Activated T-helper 1 cell treated with anti-CD3 and anti-CD28 coated beads, Interleukin-2, amount 50 U/mL, for 16 hours (primary cell): ENCODE measurements at places on chromosomes 6 and 20.
A peak's percentile ranks its signal among the peaks of the same experiment; 100 is the strongest.

DNA sequence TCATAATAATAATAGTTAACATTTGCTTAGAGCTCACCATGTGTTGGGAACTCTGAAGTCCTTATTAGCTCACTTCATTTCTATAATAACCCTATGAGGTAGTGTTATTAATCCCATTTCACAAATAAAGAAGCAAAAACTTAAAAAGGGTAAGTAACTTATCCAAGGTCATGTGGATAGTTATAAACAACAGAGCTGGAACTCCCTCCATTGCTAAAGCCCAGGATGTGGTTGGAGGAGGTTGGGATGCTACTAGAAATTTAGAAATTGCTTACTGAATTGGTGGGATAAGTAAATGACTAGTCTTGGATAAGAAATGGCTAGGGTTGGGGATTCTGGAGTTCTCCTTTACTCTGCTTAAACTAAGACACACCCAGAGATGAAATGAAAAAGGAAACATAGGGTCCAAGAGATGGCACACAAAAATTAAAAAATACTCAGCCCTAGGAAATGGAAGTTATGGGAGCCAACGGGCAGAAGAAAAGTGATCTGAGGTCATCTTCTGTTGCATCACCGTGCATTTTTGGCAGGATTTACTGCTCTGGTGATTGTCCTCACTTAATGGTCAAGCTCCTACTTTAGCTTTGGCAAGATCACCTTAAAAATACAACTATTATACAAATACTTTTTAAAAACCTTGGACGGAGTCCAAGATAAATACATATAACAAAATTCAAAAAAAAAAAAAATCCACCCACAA lies 7.7 kb upstream of the CLIC5 start:
- no peak for DNase-seq

DNA sequence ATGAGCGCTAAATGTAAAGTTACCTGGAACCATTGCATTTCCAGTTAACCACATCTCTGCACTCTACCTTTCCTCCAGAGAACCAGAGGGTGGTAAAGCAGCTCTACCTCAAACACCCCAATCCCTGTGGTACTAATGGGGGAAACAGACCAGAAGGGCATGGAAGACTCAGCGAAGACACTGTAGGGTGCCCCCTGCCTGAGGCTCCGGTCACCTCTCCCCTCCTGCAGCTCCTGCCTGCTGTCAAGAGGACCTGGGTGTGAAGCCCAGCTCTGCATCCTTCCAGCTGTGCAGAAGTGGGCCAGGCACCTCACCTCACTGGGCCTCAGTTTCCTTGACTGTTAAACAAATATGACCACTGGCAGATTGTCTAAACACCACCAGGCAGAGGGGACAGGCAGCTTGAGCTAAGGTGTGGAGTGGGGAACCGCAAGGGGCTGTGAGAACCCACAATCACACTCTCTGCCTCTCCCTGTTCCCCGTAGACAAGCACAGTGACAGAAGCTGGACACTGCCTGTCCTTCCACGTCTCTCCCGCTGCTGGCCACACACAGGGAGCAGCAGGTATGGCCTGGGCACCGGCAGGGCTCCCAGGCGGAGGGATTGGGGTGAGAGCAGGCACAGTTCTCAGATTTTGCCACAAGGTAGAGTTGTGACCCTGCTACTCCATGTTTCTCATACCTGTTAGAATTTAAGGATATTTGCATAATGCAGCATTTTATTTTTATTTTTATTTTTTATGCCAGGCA lies 9.1 kb upstream of the BPIFA2 start:
- DNase-seq: no peak

DNA sequence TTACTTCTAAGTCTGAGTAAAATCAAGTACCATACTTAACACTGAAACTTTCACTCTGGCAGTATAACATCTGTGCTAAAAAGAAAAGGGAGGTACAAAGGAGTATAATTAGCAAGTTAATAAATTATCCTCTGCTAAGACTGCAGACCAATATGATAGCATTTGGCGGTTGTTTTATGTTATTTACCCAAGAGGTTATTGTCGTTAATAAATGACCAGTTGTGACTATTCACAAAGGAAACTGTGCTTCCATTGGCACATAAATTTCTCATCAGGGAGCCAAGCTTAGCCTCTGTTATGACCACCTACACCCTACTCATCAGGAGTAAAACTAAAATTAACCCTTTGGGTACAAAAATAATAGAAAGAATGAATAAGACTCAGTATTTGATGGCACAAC lies 86.5 kb downstream of the CRYBG1 start:
- DNase-seq: no peak

DNA sequence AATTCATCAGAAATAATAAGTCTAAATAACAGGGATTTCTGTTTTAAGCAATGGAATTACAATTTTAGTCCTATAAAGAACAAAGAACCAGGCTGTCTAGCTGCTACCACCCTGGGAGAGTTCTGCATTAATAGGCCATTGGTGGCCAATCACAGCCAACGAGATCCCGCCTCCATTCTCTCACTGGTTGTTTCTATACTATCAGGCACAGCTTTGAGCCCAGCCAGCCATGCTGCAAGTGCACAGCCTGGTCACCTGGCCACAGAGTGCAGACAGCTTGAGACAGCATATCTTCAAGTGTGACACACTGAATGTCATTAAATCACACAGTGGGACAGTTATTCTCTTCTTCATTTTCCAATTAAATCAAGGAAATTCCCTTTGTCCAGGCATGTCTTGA lies 16.1 kb upstream of the RAB22A start:
- DNase-seq: no peak

- DNase-seq: no peak
These were observed 42.9 kb downstream of the GPX5 start for GRCh38 chr6:28568515-28569108.

DNA sequence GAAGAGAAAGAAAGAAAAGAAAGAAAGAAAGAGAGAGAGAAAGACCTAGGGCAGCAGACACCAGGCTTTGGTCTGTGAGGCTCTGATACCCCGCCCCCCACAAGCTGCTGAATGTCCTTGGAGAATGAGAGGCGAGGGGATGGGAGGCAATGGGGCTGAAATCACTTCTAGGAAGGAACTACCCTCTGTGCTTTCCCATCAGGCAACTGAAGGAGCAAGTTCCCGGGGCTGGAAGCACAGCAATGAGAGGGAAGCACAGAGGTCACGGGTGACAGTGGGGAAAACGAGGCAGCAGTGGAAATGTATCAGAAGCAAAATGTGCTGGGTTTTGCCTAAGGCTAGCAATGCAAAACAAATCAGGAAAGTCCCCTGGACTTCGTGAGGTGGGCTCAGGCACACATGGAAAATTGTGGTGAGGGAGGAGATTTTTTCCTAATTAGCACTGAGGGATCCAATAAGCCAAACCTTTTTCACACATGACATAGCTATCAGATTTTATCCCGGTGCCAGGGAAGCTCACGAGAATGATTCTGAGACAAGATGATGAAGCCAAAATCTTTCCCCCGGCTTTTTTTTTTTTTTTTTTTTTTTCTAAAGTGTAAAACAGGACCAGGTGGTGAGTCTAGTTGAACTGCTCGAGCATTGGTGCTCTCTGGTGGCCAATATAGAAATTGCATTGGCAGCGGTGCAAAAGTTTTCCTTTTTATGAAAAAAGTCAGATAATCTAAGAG lies 16.8 kb upstream of the ARFGEF2 start:
- DNase-seq: peak; percentile 38
